ENCODE measurements at places on chromosomes 3 and 15.

DNA sequence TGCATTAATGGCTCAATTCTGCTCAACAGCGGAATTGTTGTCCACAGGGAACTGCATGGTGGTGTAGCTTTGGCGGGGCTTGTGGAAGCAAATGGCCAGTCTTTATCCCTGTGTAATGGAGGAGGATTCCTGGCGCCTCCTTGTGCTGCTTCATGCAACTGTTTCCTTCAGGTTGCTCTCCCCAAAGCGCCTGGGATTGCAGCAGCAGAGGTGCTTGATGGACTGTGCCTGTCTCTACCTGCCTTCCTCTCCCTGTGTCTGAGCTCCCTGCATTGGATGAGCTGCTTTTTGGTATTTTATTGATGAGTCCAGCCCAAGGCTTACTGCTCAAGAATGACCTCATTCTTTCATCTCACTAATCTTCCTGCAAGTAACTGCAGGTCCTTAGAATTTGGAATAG is 72.9 kb upstream of the NDN start:
- no peak for DNase-seq

DNA sequence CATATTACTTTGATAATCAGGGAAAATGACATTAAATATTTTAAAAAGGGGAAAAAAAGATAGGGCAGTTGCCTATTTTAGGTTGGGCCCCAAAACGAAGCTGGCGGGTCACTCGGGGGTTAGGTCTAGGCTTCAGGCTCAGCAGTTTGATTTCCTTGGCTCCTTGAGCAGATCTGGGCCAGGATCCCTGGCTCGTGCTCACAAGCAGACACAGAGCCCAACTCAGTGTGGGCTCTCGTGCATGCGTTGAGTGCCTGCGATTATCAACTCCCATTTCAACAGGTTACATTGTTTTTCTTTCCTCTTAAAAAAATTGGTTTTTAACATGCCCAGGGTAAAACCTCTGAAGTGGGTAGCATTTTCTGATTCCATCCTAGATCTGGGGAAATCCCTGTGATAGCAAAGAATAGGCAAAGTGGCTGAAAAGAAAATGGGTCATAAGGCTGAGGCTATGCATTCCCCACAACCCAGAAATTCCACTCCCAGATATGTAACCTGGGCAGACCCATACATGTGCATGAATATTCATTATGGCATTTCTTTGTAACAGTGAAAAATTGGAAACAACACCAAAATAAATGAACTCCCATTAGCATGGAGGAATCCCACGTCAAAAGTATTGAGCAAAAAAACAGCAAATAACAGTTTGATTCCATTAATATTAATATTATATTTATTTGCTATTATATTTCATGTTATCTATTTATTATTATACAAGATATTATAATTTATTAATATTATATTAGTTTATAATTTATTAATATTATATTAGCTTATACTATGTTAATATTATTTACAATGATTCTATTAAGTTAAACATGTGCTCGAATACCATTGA is 27.8 kb downstream of the FAM43A start:
- no peak for DNase-seq

DNA sequence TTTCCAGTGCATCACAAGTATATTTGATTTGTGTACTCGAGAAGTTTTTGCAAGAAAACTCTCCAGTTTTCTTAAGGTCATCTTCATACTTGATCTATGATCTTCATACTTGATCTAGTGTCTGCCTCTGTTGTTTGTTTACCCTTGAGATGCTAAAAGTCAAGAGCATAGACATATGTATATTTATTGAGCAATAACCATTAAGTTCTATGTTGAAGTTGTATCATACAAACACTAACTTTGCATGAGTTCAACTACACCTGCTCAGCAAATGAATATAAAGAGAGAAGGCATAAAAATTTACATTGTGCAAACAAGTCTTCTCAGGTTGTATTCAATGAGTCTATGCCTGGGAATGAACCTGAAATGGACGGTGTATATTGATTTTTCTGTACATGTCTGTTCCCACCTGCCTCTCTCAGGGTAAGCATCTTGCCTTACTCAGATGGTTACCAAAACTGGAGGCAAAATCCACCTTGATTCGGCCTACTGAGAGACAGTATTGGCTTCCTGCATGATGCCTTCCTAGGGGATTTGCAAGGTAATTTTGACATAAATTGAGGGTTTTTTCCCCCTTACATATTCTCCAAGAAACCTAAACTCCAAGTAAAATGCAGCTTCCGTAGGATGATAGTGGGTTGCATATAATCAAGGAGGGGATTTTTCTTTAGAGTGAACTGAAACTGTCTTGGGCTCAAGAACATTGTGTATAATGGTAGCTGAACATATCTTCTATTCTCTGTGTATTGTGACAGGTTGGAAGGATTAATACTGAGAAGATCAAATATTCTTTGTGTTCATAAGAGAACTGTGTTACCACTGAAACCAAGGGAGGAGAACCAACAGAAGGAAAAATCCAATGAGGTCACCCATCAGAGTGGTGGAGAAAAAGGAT is 110.4 kb downstream of the FILIP1L start:
- DNase-seq = no peak

DNA sequence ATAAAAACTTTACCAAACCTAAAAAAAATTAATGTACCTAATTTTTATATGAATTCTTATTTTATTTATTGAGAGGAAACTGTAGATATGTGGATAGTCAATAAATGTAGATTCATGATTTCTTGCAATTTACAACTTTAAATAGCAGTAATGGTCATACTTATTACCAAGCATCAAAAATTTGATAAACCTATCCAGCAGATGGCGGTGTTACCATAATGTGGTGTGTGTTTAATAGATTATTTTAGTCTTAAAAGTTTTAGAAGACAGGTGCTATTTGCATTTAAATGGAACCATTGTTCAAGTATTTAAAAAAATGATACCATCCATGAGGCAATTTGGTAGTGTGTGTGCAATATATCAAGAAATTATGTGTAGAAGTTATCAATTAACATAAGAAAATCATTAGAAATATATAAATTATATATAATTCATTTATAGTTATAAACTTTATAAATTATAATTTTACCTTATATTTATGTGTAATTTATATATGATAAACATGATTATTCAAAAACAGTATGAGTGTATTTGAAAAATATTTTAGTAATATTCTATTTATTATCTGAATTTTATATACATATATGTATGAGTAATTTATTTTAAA is 176.0 kb upstream of the BCHE start:
- DNase-seq = no peak

DNA sequence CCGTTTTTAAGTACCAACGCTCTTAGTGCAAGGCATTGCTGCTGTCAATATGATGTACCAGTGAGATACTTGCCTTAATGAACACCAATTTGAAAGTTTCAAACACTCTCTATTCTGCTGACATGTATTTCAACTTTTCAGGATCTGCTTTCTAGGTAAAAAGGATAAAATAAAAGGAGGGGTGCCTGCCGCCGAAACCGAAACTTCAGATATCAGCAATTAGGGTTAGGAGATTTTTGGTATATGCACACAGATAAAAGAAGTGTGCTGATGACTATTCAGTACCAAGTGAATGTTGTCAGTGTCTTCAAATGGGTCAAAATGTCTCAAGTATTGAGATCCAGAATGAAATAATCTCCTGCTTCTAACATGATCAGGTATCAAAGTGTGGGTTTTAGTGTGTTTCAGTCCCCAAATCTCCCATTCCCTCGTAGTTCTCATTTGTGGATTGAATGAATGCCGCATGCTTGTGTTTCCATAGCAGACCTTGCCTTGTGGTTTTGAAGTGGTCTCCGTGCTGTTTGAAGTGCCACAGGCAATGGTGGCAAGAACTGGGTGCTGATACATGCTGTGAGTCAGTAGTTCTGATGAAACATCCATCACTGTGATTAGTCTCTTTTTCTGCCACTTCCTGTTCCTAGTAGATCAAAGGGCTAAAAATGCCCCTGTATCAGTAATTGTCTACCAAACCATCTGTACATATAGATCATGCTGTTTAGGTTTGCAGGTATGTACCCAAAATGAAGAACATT is 22.5 kb downstream of the CHST14 start:
- DNase-seq = no peak

DNA sequence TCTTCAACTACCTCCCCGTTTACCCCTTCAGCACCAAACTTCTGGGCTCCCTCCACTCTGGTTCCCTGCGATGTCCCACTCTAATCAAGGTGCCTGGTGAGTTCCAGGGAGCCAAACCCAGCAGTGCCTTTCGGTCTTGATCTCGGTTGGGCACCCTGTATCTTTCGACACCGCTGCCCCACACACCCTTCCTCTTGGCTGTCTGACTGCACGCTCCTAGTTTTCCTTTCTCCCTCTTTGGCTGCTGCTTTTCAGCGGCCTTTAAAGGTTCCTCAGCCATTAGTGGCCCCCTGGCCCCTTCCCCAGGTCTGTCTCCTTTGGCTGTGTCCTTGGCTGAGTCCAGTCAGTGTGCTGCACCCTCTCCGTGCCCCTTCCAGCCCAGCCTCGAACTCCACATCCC is 784 bp downstream of the TTLL3 start:
- no peak for DNase-seq

DNA sequence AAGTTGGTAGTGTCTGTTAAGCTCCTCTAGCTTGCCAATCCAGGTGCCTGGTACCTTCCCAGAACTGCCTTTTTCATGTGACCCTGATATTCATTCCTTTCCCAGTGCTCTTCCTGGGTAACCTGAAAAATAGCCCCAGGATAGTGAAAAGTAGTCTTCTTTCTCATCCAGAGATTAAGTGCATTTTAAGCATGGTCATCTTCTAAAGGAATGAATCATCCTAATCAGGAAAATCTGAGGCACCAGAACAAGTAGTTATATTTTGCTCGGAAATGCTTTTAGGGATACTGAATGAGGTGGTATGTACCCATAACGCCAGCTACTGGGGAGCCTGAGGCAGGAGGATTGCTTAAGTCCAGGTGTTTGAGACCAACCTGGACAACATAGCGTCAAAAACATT is 23.1 kb upstream of the PDCD6IP start:
- DNase-seq = no peak

GRCh38 chr15:40070166-40070557 is 31.2 kb upstream of the SRP14 start:
- no peak for DNase-seq

GRCh38 chr15:57559875-57560274 is 31.8 kb upstream of the MYZAP start:
- peak; percentile 45 for DNase-seq

- no peak for DNase-seq
Measured at GRCh38 chr3:149091983-149092382, 5.7 kb upstream of the HLTF start.

DNA sequence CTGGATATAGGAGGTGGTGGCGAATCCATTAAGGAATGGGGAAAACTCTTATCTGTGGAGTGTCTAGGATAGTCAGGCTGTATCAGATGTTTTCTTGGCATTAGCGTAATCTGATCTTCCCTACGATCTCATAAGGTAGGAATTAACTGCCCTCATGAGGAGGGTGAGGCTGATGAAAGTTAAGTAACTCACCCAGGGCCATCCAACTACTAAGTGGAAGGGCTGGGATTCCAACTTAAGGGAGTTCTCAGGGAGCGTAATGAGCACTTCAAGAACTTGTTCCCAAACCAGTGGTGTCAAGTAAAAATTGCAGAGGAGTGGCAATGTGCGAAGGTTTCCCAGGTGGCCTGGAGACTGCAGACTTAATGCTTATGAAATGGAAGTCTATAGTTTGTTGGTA is 55.9 kb upstream of the OSBPL11 start:
- no peak for DNase-seq

- peak; percentile 25 for DNase-seq
Measured at GRCh38 chr3:10783360-10784351, 32.4 kb upstream of the SLC6A11 start.

DNA sequence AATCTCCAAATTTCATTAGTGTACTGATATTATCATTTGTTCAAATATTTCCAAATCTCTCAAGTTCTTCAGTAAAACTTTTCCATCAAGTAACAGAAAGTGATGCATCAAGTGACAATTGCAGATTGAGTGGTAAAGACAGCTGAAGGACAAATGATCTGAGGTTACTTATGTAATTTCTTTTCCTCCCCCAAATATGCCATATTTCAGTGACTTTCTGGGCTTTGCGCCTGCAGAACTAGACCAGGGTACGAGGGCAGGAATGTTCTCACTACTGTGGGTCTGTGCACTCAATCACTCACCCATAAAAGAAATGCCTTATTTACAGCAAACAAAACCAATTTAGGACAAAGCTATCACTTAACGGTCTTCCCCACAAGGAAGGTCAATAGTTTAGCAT is 4.7 kb downstream of the SUCLG2 start:
- DNase-seq = no peak

DNA sequence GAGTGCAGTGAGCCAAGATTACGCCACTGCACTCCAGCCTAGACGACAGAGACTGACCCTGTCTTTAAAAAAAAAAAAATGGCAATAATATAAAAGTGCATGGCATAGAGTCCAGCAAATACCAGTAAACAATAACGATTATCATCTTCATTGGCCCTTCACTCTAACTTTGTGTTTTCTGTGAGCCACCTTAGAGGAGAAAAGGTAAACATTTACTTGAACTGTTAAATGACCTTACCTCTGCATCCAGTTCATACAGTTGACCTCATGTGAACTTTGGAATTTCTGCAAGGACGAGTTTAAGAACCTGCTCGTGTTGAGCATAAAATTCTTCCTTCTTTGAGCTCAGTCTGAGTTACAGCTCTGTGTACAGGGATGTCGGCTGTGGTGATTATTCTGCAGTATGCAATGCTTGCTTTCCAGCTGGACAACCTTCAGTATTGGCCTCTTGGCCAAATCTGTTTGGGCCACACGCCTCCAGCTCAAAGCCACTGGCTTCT is 56.6 kb downstream of the RLBP1 start:
- DNase-seq = no peak

DNA sequence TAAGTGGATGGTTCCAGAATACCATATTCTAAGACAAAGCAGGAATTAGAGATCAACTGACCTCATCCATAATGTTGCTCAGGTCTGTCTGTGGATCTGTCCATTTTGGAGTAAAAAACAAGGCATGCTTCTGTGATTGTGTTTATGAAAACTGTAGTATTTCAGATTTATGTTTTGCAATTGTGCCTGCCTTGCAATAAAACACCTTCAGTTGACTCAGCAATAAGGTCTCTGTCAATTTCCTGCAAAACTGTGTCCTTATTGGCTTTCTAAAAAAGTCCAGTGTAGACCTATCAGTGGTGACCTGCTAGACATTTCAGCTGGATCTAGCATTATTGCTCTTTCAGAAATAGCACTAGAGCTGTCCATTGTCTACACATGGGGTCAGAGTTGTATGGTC is 409.5 kb upstream of the AZI2 start:
- no peak for DNase-seq

DNA sequence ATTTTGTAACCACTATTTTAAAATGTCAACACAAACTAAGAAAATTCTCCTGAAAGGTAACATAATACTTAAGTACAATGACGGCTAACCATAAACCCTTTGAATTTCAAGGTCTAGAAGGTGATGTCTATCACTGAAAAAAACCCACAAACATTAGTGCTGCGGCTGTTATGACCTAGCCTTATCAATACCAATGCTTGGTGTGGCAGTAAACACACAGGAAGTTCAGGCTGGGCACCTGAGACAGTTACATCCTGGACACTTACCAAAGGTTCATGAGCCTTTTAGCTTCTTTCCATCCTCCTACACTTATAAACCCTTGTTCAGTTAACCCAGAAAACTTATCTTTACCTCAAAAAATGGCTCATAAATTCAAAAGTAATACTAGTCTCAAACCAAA is 5.8 kb downstream of the HSPBAP1 start:
- no peak for DNase-seq

All from T-helper 2 cell (primary cell).